ENCODE measurements at places on chromosomes 6 and 20. TPM values are rescaled to one million over a fixed set of nuclear protein-coding genes. Genes with fewer than 3 reads are reported as not detected.

DNA sequence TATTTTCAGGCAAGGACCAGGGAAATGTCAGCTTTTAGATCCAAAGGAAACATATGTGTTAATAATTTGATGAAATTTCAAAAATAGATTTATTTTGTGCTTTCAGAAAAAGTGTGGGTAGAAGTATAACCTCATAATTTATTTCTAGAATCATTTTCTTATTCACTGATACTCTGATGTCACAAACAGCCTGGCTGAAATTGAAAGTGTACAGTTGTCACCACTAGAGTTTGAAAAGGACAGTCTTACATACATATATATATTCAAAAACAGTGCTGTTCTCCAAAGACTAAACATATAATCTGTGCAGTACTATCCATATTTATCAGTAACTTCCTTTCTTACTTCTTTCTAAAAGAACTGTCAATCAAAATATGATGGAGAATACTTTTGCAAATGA is 254.4 kb upstream of the KCNQ5 start:
- no peak for DNase-seq

The NMBR gene
- not detected for total RNA-seq

DNA sequence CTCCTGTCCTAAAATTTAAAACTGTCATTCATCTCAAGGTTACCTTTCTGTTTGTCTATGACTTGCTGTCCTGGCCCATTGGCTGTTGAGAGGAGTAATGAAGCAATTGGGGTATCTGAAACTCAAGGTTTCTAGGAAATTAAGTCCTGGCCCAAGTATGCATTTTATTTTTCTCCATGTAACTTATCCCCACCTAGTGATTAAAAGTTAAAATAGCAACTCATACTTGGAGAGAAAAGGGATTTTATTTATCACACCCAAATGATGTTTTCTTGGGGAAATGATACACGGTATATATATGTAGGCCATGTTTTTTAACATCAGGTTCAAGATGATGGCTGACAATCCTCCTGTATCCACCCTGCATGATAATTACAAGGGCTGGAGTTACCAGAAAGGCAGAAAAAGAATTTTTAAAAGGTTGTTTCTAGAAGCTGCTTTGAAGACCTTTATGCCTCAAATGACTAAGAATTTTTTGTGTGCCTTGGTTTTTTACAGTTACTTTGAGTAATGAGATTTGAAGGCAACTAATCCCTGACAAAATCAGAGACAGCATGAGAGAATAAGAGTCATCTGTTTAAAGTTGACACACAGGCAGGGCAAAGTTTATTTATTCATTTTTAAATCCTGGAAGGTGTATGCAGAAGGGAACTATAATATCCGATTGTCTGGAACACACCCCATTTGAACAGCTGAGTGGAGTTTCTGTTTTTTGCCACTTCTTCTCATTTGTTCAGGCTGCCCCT is 28.9 kb upstream of the C6orf58 start:
- no peak for DNase-seq

DNA sequence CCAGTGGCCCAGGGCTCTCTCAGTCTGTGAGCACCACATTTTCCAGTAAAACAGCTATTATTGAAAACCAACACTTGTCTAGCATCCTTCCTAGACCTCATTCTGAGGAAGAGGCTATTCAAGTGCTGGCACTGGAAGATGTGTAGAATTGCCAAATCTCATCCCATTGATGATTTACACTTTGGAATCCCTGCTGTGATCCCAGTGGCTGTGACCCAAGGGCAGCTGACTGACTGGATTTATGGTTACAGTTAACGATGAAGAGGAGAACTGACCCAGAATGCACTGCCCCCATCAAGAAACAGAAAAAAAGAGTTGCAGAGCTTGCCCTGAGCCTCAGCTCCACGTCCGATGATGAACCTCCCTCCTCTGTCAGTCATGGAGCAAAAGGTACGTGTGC is 2.4 kb downstream of the CMTR1 start:
- DNase-seq = no peak

The TOMM34 gene
- 49.4 TPM for total RNA-seq

DNA sequence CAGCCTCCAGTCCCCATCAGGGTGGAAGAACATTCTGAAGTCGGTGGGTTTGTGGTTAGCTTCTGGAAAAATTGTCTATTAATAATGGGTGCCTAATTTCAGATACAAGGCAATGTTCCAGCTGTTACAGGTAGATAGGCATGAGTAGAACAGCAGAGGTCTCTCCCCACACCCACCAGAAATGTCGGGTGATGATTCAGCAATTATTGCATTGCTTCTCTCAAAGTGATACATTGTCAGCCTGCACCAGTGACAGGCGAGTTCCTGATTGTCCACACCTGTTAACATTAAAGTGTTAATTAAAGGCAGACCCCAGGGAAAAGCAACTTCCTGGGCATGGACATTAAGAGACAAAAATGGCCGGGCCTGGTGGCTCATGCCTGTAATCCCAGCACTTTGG is 18.9 kb upstream of the CLVS2 start:
- no peak for DNase-seq

All from H7 (cell line).